ENCODE measurements at places on chromosomes 2 and 18.

DNA sequence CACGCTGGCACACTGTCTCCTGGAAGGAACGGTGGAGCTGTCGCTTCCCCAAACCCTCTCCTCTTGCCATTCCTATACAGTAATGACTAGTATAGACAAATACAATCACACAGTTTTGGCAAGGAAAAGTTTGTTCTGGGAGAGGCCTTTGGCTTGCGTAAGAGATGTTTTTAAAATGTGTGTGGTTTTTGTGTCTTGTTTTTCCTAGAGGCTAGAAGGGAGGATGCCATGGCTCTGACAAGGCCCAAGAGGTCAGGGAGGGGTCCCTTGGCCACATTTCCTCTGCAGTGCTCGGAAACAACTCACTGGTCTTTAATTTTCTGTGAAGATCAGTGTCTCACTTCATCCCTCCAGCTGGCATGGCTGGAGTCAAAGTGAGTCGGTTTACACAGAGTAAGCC lies 195.9 kb downstream of the SH3RF3 start:
- no peak for DNase-seq

GRCh38 chr18:41886126-41886807 lies 68.8 kb upstream of the PIK3C3 start:
- no peak for DNase-seq

DNA sequence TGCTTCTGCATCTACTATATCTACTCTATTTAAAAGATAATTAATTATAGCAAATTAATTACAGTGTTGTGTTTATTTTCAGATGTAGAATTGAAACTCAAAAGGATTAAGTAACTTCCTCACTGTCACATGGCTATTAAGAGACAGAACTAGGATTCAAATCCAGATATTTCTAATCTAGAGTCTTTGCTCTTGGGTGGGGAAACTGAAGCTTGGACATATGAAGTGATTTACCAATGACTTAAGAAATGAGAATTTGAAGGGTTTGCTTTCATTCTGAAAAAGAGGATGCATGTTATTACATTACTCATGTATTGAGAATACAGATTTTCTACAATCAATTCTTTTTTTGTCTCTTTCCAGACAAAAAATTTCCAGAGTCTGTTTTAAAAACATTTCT lies 191.5 kb upstream of the SMAD7 start:
- no peak for DNase-seq

GRCh38 chr2:96953611-96953978 lies 32.8 kb downstream of the FAM178B start:
- no peak for DNase-seq

DNA sequence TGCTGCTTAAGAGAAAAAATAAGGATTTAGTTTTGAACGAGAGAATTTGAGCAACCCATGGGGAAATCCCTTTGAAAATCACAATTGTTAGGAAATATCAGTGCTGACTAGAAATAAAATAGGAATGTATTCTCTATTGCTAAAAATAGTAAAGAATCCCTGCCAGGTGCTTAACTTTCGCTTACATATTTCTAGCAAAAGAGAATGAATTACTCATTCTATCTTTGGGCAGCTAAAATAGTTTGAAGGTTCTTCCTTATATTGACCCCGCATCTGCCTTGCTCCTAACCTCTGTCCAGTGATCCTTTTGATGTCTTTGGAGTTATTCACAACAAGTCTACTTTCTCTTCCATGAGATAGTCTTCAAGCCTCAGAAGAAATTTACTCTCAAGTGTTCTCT lies 103.8 kb downstream of the PLCL1 start:
- DNase-seq, result no peak

- DNase-seq, result no peak
These were observed 118.2 kb downstream of the SNTG2 start for GRCh38 chr2:1068822-1069221.

- DNase-seq, result no peak
These were observed 28.3 kb downstream of the MAP3K2 start for GRCh38 chr2:127359520-127359919.
